ENCODE measurements at places on chromosomes 7 and 10.

DNA sequence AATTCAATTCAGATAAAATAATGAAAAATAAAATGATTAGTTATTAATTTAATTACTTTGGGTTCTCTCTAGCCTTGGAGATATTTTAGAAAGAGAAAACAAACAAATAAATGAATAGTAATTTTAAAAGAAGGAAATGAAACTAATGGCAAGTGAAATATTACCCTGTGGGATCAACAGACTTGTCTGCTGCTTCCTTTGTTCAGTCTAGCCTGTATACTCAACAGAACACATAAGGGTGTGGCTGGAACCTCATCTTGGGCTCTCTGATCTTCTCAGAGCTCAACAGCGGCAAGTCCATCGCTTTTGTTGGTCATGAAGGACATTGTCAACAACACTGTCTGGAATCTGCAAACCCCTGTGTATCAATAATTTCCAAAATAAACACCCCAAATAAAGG lies 904.9 kb downstream of the IPMK start:
- no peak for DNase-seq

DNA sequence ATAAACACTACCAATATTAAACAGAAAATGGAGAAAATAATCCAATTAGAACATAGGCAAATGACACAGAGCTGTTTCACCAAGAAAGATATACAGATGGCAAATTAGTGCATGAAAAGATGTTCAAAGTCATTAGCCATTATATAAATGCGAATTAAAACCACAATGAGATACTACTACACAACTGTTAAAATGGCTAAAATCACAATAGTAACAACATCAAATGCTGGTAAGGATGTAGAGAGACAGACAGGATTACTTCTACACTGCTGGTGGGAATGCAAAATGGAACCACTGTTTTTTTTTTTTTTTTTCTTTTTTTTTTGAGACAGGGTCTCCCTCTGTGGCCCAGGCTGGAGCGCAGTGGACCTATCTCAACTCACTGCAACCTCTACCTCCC lies 114.9 kb upstream of the RHEB start:
- DNase-seq = no peak

GRCh38 chr10:118752409-118752808 lies 2.4 kb downstream of the CACUL1 start:
- no peak for DNase-seq

- no peak for DNase-seq
These were observed 1.8 kb downstream of the PON3 start for GRCh38 chr7:95394370-95394769.

GRCh38 chr10:87519582-87519981 lies 14.9 kb downstream of the MINPP1 start:
- DNase-seq = no peak

DNA sequence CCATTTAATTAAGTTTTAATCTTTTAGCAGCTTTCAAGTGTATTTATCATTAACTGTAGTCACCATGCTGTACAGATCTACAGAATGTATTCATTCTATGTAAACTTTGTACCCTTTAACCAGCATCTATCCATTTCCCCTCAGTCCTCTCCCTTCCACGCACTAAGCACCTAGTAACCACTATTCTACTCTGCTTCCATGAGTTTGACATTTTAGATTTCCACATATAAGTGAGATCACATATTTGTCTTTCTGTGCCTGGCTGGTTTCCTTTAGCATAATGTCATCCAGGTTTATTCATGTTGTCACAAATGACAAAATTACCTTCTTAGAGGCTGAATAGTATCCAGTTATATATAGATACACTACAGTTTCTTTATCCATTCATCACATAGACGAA lies 79.7 kb downstream of the BTAF1 start:
- DNase-seq = no peak

DNA sequence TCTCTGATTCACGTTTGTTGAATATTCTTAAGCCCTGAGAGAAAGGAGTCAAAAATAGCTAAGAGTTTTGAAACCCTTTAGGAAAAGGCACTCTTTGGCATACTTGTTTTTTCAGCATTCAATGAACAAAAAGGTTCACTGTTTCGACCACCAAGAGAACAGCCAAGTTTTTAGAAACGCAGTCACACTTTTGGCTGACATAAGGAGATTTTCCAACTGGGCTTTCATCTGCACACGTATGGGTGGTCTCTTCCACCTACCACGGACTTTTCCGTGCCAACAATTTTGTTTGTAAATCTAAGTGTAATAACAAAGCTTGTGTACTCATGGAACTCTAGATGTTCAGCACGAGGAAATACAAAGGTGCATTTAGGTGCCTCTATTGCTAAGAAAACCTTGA lies 270.3 kb downstream of the WDR11 start:
- no peak for DNase-seq

GRCh38 chr10:8349610-8350249 lies 295.2 kb downstream of the GATA3 start:
- DNase-seq = no peak

GRCh38 chr7:37536706-37537105 lies 88.0 kb upstream of the ELMO1 start:
- no peak for DNase-seq

DNA sequence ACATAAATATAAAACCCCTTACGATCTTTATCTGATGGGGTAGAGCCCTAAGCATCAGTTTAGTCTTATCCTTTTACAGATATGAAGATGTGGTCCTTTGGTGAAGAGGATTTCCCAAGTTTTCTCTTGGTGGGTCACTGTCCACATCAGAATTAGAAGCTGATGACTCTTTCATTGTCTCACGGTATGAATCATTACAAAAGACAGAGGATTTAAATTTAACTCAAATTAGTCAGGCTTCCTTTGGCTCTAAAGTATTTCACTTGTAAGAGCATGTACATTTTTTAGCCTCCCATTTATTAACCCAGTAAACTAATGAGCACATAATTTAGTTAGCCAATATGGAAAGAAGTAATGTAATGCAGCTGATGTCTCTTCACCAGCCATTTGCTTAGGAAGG lies 49.9 kb upstream of the TMEM26 start:
- DNase-seq = no peak

GRCh38 chr10:123016228-123016627 lies 7.4 kb downstream of the ACADSB start:
- DNase-seq = no peak
